Cardiac septum (tissue), 1 donor: ENCODE measurements at places on chromosomes 12 and 14. TPM values are rescaled to one million over a fixed set of nuclear protein-coding genes. Genes with fewer than 3 reads are reported as not detected.

TUBA1A gene
- 250 TPM for total RNA-seq

RHOJ gene
- 14.7 TPM for total RNA-seq

PTPRR gene
- total RNA-seq, result 0.65 TPM

IL23A gene
- not detected for total RNA-seq
